ENCODE measurements at places on chromosomes 1 and 21.

DNA sequence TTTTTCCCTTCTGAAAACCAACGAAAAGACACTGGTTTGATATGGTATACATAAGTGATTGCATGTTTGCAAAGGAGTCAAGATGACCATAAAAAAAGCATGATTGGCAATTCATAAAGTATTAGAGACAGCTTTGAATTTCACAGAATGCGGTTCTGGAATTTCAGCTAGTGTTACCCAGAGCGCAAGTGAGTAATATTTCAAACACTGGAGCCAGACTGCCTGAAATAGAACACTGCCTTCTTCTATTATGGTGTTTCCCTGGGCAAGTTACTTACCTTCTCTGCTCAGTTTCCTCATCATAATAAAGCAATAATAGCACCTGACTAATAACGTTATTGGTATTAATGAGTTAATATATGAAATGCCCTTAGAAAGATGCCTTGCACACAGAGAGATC lies 54.7 kb downstream of the NEGR1 start:
- DNase-seq = no peak

GRCh38 chr1:86913399-86913895 lies 479 bp downstream of the SELENOF start:
- DNase-seq = peak; percentile 20

- DNase-seq = no peak
These were observed 133.1 kb downstream of the GIPC2 start for GRCh38 chr1:78178816-78179215.

- no peak for DNase-seq
These were observed 19.9 kb downstream of the ATP8B2 start for GRCh38 chr1:154344977-154345837.

GRCh38 chr1:95548211-95548610 lies 314.2 kb downstream of the RWDD3 start:
- DNase-seq = no peak

DNA sequence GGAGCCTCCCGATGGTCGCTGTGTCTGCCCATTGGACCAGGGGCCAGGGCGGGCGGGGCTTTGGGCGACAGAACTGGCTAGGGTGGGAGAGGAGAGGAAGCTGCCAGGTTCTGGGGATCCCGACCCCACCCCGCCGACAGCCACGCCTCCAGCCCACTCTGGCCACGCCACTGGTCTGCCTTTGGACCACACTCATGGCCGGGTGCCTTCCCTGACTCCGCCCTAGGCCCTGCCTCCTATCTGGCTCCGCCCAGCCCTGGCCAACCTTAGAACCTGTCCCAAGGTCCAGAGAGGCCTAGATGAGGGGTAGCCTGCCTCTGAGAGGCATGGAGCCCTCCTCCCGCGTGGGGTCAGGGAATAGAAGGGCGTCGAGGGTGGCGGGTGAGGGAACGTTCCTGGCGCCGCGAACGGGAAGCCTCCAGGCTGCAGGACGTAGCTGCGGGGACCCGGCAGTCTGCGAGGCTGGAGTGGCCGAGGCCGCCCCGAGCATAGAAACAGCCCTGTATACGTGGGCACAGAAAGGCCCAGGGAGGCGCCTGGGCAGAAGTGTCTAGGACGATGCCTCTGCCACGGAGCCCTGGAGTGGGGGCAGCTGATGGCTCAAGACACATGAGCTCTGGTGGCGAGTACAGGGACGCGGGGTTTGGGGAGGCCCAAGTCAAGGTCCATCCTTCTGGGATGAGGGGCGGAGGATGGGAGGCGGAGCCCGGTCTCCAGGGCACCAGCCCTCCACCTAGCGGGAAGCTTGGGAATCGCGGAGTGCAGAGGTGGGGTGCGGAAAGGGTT lies 11.5 kb upstream of the COL16A1 start:
- DNase-seq = peak; percentile 34

- no peak for DNase-seq
These were observed 147.1 kb downstream of the SPATA46 start for GRCh38 chr1:162229549-162229948.

DNA sequence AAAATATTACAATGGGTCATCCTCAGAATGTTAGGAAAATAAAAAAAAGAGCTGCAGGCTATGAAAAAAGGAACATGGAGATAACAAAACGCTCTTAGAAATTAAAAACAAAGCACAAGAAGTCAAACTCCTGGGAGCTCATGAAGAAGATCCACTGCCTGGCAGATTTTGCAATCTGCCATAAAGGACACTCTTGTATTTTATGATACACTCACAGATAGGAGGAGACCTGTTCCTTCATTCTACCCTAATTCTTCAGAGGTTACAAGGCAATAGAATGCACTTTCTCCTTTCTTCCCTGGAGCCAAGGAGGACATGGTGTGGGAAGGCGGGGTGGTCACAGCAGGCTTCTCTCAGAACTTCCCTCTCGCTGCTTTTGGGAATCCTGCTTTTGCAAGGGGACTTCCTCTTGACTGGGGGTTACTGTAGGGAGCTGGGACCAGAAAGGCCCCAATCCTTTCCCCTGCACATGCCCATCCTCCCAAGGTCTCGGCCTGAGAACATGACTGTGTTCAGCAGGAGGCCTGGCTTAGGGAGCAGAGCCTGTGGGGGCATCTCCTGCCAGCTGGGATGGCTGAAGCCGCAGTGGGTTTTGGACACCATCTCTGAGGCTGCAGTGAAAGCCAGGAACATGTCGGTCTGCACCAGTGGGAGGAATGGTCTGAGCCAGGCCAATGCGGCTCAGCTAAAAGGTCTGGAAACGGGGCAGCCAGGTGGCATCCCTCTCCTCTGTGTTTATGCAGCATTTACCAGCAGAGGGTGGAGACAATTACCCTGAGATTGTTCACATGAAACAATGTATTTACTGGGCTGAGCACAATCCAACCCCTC lies 44.8 kb downstream of the GPR161 start:
- no peak for DNase-seq

GRCh38 chr1:7281821-7282220 lies 489.3 kb upstream of the VAMP3 start:
- DNase-seq = no peak

DNA sequence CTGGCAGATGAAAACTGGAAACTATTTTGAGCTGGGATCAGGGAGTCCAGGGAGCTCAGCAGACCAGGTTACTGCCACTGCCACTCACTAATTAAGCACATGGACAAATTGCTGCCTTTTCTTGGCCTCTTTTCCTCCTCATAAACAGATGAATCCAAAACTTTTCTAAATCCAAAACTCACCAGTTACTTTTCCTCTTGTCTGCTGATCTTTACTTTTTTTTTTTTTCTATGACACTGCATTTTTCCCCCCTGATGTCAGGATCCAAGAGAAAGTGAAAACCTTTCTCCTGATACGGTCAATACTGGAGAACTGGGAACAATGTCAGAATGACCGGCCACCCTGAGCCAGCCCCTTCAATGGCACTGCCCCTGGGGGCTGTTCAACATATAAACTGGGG lies 405.8 kb downstream of the DUSP10 start:
- no peak for DNase-seq

DNA sequence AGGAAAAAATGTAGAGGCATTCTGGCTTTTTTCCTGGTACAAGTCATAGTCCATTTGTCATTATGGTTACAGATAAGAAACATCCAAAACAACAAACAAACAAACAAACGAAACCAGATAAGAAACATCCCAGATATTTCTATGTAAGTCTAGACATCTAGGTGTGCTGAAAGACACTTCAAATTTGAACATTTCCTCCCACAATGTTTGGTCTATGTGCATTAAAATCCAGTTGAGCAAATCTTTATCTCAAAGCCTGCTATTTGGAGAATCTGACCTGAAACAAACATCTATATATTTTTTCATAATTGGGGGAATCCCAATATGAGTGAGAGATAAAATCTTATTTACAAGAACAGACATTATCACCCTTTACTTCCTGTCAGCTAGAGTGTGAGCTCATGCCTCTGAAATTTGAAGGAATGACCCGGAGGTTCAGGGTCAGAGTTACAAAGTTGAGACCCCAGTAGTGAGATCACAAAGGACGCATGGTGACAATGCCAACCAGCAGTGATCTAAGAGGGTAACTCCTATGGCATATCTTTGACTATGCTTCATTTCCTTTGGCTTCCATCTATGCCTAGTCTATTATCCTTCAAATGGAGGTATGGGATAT lies 182.9 kb upstream of the ATP1B1 start:
- no peak for DNase-seq

DNA sequence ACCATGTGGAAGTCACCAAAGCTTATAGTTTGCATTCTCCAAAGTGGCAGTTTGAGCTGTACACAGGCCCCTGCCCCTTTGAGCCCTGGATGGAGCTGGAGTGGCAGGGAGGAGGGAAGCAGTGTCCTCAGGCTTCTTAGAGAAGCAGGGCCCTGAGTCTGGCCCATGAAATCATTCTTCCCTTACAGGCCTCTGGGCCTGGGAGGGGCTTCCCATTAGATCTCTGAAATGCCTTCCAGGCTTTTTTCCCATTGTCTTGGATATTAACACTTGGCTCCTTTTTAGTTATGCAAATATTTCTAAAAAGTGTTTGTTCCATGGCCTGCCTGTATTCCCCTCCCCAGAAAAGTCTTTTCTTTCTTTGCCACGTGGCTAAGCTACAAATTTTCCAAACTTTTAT lies 10.0 kb upstream of the TRIM67 start:
- no peak for DNase-seq

DNA sequence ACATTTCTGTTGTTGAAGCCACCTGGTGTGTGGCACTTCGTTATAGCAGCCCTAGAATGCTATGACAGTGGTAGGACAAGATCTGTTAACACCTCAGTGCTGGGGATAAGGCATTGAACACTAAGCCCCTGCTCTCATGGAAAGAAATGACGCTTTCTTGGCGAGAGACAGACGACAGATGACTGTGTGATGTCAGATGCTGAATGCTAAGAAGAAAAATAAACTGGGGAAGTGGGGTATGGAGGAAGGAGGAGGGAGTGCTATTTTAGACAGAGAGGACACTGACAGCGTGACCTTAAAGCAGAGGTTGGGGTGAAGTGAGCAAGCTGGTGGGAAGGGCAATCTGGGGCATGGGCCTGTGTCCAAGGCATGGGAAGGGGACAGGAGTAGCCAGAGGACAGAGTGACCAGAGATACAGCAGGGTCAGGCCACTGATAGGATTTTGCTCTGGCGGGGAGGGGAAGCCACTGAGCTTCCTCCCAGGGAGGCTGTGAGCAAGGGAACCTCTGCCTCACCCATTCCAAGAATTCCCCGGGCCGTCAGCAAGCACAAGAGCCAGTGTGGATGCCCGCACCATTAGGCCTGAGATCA lies 15.2 kb downstream of the DOP1B start:
- no peak for DNase-seq

DNA sequence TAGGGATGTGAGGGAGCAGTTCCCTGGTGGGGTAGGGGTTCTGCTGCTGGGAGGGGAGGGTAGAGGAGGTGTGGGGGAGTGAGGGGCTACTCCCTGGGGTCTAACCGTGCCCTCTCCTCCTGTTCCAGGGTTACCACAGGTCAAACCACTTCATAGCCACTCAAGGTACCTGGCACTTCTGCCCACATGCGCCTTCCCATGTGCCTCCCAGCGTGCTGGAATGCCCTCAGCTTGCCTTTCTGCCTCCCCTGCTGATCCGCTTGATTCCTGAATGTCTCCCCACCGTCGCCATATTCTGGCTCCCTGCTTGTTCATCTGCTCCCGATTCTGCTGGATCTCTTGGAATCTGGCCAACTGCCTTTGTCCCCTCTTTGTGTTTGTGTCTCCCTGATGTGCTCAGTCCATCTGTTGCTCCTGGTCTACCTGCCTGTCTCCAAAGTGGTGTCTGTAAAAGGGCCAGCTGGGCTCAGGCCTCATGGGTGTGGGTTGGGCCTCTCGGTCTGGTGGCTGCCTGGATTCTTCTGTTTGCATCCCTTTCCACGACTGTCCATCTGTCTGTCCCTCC lies 74.4 kb downstream of the PTPRU start:
- DNase-seq = no peak

- DNase-seq = peak; percentile 39
These were observed 601 bp downstream of the UBE2G2 start for GRCh38 chr21:44800971-44801467.

DNA sequence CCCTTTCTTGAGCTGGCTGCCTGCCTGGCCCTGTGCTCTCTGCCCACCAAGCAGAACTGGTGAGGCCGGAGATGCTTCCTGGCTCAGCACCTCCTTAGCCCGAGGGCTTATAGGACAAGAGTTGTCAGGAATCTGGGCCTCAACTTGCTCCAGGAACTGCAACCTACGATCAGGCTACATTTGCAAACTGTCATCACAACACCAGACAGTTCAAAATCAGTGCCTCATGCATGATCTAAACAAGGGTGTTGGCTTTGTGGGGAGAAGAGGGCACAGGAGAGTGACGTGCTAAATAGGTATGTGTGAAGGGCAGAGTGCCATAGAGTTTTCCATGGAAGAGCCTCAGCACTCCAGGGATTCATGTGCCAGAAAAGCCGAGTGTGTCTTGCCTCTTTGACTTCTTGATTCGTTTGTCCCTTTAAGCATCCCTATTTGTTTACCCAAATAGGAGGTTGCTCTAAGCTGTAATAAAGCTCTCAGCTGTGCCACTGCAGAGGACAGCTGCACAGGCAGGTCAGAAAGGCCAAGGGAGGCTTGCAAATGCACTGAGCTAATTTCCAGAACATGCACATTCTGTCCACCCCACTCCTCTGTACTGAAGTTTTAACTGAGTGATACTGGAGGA lies 30.2 kb upstream of the NEK2 start:
- no peak for DNase-seq

- DNase-seq = peak; percentile 55
These were observed 39.1 kb downstream of the TYW3 start for GRCh38 chr1:74771913-74772515.

DNA sequence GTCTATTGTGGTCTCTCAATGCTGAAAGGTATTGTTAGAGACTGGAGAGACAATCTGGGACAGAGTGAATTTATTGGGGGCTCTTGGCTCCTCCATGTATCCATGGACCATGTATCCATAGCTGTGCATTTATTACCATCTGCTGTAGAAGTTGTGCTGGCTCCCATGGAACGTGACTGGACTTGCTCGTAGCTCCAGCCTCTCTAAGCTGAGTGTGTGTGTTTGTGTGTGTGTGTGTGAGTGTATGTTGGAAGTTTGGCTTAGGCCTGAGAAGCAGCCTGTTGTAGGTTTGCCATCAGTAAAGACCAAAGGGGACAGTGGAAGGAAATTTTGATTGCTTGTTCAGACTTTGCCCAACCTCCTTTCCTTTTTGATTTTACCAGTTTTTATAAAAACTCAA lies 105.7 kb upstream of the USP24 start:
- DNase-seq = no peak

DNA sequence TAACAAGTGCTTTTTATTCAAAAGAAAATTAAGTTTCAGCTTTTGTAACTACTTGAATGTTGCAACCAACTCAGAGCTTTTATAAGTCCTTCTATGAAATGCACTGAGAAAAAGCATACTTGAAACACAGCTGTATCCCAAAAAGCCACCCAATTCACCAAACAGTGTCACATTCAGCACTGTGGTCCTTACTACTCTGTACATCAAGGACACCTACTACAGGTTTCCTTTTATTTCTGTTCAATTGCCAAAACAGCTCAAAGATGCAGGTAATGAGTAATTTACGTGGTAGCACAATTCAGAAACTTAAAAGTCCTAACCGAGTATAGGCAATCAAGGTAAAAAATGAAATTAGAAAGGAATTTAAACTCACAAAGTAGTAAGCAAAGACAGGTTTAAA lies 2.5 kb downstream of the EIF4G3 start:
- no peak for DNase-seq

- no peak for DNase-seq
These were observed 55.0 kb downstream of the KCNJ15 start for GRCh38 chr21:38311765-38312164.

All from NCI-H1436 (cell line).